ENCODE measurements at places on chromosomes 7 and 10. TPM values are rescaled to one million over a fixed set of nuclear protein-coding genes. Genes with fewer than 3 reads are reported as not detected.
A peak's percentile ranks its signal among the peaks of the same experiment; 100 is the strongest.

DNA sequence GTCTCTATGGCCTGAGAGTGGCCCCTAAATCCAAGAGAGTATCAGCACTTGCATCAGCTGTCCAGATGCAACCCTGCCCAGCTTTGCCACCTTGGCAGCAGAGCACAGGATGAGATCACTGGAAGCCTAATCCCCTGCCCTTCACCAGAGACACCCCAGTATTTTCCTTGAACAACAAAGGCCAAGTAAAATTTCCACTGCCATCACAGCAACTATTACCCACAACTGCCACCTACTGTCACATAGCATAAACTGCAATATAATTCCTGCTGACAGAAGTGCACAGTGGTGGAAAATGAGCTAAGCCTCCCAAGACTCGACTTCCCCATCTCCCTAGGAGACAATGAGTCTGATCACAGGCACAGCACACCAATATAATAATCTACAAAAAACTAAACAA is 462.8 kb upstream of the ZWINT start:
- peak; percentile 56 for DNase-seq

- DNase-seq, result peak; percentile 58
These were observed 19.4 kb upstream of the CABCOCO1 start for GRCh38 chr10:61643316-61643751.

DNA sequence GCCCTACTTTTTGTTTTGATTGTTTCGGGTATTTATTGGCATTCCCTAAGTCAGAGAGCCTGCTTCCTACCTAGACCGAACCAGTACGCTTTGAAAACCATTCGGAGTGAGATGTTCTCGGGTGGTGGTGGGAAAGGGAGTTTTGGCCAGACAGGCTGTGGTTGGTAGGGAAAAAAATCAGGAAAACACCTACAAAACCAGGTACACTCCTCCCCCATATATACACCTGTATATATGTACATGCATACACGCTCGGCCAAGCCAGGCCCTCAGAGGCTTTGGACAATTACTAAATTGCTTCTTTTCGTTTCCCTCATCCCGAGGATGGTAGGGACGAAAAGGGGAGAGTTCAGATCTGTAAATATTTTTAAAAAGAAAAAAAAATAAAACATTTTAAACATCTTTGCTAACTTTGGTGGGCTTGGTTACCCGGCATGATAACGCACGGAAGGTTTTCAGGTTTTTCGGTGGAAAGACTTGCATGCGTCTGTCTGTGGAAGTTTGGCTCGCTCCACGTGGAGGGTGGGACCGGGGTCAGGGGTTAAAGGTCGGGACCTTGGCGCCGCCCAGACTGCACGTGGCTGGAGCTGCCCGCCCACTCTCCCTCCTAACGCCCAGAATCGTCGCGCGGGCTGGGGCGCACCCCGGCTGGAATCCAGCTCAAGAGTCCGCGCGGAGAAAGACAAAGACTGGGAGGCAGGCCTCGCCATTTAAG is 2.5 kb downstream of the HMX2 start:
- DNase-seq, result no peak

DNA sequence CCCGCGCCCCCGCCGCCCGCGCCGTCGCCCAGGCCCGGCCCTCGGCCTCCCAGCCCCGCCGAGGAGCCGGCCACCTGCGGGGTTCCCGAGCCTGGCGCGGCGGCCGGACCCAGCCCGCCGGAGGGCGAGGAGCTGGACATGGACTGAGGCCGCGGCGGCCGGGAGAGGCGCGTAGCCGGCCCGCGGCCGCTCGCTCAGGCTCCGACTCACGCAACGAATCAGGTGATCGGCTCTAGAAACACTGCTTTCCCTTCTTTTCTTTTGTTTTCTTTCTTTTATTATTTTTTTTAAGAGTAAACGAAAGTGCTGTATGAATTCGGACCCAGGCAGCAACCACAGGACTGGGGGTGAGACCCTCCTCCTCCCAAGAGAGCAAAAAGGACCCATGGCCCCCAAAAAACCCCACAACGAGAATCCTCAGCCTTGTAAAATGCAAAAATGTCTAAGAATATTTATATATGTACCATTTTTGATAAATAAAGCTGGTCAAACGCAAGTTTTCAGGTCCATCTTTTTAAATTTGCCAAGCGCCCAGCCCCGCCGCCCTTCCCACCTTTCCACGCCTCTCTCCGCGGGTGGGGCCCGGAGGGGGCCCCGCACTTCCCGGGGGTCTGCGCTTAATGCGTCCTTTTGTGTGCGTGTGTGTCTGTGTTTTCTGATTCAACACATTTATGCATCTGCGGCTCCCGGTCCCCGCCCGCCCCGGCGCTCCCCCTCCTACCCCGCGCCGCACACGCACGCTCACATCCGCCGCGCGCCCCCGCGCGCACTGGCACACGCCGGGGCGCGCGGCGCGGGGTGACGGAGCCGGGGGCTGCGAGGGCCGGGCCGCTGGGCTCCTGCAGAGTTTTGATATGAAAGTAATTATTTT is 4.4 kb downstream of the UNCX start:
- DNase-seq, result peak; percentile 46

The SH2B2 gene
- polyA plus RNA-seq, result 5.6 TPM

DNA sequence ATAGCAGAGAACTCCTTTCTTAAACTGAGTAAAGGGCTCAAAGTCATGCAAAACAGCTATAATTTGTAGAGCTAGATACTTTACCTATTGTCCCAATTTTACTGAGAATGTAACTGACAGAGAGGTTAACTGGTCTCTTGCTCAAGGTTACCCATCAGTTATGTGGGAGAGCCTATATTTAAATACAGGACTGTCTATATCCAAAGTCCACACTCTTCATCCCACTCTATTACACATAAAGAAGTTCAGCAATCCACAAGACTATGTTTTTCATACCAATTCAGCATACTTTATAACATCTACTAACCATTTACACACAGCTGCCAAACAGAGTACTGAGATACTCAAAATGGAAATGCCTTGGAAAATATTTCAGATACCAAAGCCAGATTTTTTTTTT is 100.2 kb downstream of the MICU1 start:
- no peak for DNase-seq

The DLX6 gene
- polyA plus RNA-seq, result not detected

GRCh38 chr10:71029411-71029892 is 141.1 kb upstream of the PCBD1 start:
- DNase-seq, result no peak

GRCh38 chr10:28250782-28251181 is 52.1 kb downstream of the MPP7 start:
- DNase-seq, result no peak

GRCh38 chr10:65793738-65794425 is 1132.0 kb upstream of the LRRTM3 start:
- no peak for DNase-seq

GRCh38 chr7:20236790-20237189 is 19.6 kb upstream of the MACC1 start:
- DNase-seq, result no peak

The CDC14C gene
- polyA plus RNA-seq, result not detected

GRCh38 chr10:47269294-47269693 is 30.7 kb upstream of the GDF10 start:
- DNase-seq, result peak; percentile 40

- peak; percentile 30 for DNase-seq
These were observed 63.9 kb upstream of the CACNA2D1 start for GRCh38 chr7:82507365-82507975.

- DNase-seq, result peak; percentile 81
These were observed 12.3 kb downstream of the KLF14 start for GRCh38 chr7:130721486-130722277.

The UCN3 gene
- polyA plus RNA-seq, result not detected

DNA sequence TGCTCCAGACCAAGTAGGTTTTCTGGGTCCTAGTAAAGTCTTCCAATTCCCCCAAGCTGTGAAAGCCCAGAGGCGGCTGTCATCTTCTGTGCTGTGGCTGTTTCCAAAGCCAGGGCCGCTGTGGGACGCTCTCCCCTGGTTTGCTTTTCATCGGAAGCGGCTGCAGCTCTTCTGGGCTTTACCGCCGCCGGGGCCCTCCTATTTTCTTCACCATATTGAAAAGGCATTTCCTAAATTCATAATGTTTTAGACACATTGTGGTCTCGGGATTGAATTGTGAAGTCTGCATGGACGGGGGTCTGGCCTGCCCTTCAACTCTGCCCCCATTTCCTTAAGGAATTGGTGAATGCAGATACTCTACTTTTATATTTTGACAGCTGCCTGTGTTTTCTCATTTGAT is 551.4 kb upstream of the MGMT start:
- no peak for DNase-seq

The RADIL gene
- polyA plus RNA-seq, result 4.8 TPM

The CALCR gene
- polyA plus RNA-seq, result 0.59 TPM

The SHLD2 gene
- 11.3 TPM for polyA plus RNA-seq

The TMEM196 gene
- polyA plus RNA-seq, result 0.57 TPM

GRCh38 chr10:103884681-103885139 is 29.3 kb upstream of the SH3PXD2A start:
- peak; percentile 81 for DNase-seq

- DNase-seq, result no peak
These were observed 42.7 kb upstream of the PITRM1 start for GRCh38 chr10:3215153-3215775.

DNA sequence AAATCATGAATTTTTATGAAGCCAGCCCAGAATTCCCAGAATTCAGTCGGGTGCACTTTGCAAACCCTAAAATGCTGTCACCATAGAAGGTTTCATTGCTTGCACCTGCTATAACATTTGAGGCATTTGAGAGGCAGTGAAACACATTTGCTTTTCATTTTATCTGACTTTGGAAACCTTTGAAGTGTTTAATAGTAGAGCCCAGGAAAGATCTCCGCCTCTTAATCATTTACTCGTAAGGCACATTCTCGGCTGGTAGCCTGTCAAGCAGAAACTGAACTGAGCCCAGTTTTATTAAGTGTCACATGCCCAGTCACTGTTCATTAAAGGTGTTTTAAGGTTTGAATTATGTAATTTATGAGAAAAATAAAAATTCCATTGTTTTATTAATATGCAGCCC is 247.6 kb downstream of the EMX2 start:
- DNase-seq, result no peak

The BUB3 gene
- polyA plus RNA-seq, result 197 TPM

DNA sequence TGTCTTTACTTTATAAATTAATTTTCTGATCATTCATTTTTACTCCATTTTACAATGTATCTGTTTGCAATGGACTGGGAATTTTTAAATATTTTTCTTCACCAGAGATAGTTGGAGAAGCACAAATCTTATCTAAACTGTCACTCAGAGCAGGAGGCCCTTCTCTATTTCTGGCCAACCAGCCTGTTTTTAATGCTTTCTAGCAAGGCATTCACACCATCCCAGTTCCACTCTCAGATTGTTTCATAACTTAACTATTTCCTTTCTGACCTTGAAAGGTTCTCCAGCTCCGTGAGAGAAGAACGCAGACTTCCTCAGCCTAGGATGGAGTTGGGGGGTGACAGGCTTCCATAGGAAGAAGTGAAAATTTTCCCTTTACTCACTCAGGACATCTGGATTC is 155.8 kb downstream of the SKIDA1 start:
- no peak for DNase-seq

The CRTAC1 gene
- 0.63 TPM for polyA plus RNA-seq
